ENCODE measurements at places on chromosomes 2 and 18. TPM values are rescaled to one million over a fixed set of nuclear protein-coding genes. Genes with fewer than 3 reads are reported as not detected.

- peak; percentile 68 for DNase-seq
Measured at GRCh38 chr2:29123617-29124349, 8.6 kb downstream of the CLIP4 start.

GRCh38 chr2:45675263-45675812 lies 23.9 kb downstream of the PRKCE start:
- peak; percentile 66 for DNase-seq

DNA sequence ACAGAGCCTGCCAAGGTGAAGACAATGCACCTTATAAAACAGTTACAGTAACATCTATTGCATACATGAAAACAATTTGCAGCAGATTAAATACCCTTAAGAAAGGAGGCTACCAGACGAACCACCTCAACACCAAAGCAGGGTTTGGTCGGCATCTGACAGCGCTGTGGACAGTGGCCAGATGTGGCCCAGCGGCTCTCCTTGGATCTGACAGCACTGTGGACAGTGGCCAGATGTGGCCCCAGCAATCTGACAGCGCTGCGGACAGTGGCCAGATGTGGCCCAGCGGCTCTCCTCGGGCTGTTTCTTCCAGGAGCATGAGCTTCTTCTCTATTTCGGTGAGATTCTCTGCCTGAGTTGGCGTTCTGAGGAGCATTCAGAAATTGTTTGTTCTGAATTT lies 211.6 kb downstream of the ANKRD30B start:
- DNase-seq, result no peak

DNA sequence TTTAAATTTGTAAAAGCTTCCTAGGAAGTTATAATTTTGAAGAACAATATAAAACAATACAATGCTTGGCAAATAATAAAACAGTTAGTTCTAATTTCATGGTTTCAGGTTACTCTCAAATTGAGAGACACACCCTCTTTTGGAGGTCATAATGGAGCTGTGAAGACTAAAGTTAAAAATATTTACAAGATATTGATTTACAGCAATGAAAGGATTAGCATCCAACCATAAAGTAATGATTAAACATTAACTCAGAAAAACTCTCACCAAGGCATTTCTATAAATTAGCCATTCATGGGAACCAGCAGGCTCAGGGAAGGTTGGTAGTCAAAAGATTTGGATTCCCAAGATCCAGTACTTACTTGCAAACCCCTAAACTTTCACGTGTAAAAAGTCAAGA lies 6.4 kb downstream of the DPP4 start:
- no peak for DNase-seq

DNA sequence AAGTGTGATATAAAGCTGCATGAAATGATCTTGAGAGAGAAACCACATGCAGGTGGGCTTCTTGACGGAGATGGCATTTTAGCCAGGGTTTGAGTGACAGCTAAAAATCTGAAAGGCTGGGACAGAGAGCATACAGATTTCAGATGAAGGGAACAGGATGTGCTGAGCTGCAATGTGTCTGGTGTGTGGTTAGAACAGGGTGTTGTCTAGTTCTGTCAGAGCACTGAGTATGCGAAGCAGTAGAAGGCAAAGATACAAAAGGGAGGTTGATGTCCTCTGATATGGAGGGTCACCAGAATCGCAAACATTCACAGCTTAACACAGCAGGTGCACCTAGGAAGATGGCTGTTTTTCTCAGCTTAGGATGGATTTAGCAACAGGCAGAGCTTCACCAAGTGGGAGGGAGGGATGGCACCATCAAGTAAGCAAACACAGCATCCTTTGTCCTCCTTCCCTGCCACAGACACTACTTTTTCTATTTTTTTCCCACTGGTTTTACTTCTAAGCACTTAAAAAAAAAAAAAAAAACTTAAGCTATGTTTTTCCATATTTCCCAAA lies 182.5 kb downstream of the TMX3 start:
- no peak for DNase-seq

GRCh38 chr2:120994301-120994995 lies 258.8 kb downstream of the GLI2 start:
- DNase-seq, result no peak

GRCh38 chr18:45025089-45025450 lies 344.4 kb downstream of the SETBP1 start:
- DNase-seq, result no peak

DNA sequence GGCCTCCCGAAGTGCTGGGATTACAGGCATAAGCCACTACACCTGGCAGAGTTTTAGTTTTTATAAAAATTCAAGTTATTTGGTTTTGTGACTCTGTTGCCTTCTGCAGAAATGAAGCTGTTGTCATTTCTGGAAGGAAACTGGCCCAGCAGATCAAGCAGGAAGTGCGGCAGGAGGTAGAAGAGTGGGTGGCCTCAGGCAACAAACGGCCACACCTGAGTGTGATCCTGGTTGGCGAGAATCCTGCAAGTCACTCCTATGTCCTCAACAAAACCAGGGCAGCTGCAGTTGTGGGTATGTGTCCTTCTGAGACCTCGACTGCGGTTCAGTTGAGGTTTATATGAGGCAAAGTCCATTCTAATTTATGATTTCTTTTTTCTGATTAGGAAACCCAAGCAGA lies 7.2 kb downstream of the MTHFD2 start:
- DNase-seq, result no peak

GRCh38 chr2:109380502-109381326 lies 233.1 kb downstream of the SEPTIN10 start:
- no peak for DNase-seq

DNA sequence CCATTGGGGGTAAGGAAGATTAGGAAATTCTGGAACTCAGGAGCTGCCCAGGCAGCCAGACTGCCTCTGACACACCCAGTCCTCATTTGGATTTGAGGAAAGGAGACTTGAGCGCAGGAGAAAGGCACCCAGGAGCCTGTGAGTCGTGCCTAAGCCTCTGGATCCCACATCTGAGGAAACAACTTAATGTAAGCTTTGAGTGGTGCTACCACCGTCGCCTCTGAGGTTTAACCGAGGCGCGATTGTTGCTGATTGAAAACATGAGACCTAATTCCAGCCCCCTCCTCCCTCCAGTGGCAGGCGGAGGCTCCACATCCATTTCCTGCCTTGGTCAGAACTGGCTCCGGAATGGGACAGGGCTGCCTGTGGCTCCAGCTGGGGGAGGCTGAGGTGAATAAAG lies 176.7 kb upstream of the PKDCC start:
- DNase-seq, result no peak

GRCh38 chr2:72150157-72150860 lies 2.6 kb upstream of the CYP26B1 start:
- peak; percentile 100 for DNase-seq

DNA sequence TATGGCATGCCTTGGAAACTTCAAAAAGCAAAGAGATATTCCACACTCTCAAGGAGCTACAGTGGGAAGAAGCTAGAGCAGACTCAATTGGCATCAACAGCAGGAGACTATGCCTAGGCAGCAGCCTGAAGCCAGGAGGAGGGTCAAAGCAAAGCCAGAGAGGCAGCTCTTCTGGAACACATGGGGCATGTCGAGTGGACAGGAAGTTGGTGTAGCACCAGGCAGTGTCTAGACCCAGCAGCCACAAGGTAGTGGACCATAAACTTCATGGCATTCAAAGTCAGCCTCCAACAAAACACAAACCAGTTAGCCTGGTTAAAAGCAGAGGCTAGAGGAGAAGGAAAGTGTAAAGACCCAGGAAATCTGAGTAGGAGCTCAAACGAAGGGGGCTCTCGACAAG lies 311.2 kb upstream of the PKDCC start:
- DNase-seq, result no peak

DNA sequence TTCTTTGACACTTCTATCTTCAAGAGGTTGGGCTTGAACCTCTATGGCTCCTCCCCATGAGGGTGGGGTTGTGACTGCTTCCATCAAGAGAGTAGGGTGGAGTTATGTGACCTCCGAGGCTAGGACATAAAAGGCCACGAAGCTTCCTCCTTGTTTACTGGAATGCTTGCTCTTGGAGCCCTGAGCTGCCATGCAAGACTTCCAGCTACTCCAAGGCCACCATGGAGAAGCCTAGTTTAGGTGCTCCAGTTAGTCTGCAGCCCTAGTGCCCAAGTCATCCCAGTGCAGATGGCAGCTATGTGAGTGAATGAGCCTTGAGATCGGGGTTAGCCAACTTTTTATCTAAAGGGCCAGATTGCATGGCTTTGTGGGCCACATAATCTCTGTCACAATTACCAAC lies 2.4 kb upstream of the MERTK start:
- DNase-seq, result peak; percentile 36

GRCh38 chr18:32362484-32362883 lies 108.2 kb downstream of the GAREM1 start:
- DNase-seq, result no peak

Gene TXNDC2
- total RNA-seq, result 0.36 TPM

Gene SERPINB8
- 30.4 TPM for total RNA-seq

Gene MPP4
- 2.1 TPM for total RNA-seq

Gene HSBP1L1
- 9.4 TPM for total RNA-seq
